ENCODE measurements at places on chromosomes 4 and X. TPM values are rescaled to one million over a fixed set of nuclear protein-coding genes. Genes with fewer than 3 reads are reported as not detected.
A peak's percentile ranks its signal among the peaks of the same experiment; 100 is the strongest.

GRCh38 chr4:40747207-40747835 lies 2.4 kb upstream of the NSUN7 start:
- H3K27me3 ChIP-seq: no peaks in the 10 kb centered on the region
- H3K4me3 ChIP-seq: no peak overlapping the region
- H3K27ac ChIP-seq: no peak overlapping the region
- H3K36me3 ChIP-seq: no peaks in the 10 kb centered on the region

GRCh38 chr4:165927815-165928214 lies 54.8 kb downstream of the TLL1 start:
- no peak for DNase-seq
- H3K4me1 ChIP-seq: no peaks in the 10 kb centered on the region
- no peaks in the 10 kb centered on the region for H3K36me3 ChIP-seq
- no peaks in the 10 kb centered on the region for H3K27me3 ChIP-seq

DNA sequence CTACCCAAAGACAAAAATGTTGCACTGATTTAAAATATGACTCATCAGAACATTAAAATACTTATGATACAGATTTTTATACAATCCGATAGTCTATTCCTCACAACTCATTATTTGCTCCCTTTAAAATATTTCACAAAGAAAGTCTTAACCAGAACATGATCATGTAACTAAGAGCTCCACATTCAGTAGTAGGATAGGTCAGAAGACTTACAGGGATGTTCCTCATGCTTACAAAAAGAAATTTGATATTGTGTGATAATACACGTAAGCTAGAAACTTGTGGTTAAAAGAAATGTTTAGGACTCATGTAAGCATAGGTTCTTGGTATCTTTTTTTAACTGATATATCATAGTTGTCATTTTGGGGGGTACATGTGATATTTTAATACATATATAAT lies 235.9 kb downstream of the PALLD start:
- no peaks in the 10 kb centered on the region for H3K4me1 ChIP-seq
- H3K36me3 ChIP-seq: no peaks in the 10 kb centered on the region
- DNase-seq: no peak
- H3K27me3 ChIP-seq: no peaks in the 10 kb centered on the region
- no peak overlapping the region for H3K4me3 ChIP-seq

DNA sequence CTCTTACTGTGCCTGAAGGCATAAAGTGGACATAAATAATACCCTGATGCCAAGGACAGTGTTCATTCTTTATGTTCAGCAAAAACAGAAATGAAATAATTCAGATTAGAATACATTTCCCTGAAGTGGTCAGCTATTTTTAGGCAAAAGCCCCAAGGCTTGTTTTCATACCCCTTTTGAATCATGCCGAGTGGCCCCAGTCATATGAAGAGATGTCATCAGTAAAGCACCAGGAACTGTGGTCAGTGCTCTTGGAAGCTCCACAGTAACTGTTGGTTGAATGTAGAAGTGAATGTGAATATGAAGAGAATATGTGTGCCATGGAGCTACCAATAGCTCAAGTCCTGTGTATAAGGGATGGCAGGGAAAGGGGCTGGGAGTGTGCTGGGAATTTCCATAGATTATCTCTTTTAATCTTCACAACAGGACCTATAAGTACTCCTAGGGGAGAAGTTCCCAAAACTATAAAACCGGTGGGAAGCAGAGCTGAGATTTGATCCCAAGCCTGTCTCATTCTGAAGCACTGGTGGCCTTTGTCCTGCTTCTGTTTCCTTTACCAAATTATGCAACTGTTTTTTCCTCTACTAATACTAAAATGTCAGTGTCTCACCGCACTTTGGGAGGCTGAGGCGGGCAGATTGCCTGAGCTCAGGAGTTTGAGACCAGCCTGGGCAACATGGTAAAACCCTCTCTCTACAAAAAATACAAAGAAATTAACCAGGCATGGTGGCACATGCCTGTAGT lies 52.6 kb downstream of the FNIP2 start:
- H3K27me3 ChIP-seq: no peaks in the 10 kb centered on the region
- peaks cover 82% of the 10 kb centered on the region for H3K4me1 ChIP-seq
- H3K4me3 ChIP-seq: no peak overlapping the region
- DNase-seq: no peak
- peak overlapping the region; percentile 22 for H3K27ac ChIP-seq

DNA sequence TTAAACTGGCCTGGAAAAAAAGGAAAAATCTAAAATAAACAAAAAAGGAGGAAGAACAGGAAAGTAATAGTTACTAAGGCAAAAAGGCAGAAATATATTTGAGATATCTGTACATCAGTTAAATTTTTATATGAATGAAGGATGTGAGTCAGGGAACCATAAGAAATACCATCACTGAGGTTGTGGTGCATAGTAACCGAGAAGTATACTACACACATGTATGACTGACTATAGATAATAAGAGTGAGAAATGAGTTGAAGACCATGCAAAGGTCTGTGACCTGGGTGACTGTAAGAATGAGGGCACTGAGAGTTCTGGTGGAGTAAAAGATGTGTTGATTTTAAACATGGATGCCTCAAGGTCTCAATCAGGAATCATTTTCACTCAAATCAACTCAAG lies 220.6 kb upstream of the FAM241A start:
- H3K27me3 ChIP-seq: no peaks in the 10 kb centered on the region
- no peaks in the 10 kb centered on the region for H3K4me1 ChIP-seq
- no peak for DNase-seq
- H3K27ac ChIP-seq: no peak overlapping the region
- H3K36me3 ChIP-seq: no peaks in the 10 kb centered on the region

DNA sequence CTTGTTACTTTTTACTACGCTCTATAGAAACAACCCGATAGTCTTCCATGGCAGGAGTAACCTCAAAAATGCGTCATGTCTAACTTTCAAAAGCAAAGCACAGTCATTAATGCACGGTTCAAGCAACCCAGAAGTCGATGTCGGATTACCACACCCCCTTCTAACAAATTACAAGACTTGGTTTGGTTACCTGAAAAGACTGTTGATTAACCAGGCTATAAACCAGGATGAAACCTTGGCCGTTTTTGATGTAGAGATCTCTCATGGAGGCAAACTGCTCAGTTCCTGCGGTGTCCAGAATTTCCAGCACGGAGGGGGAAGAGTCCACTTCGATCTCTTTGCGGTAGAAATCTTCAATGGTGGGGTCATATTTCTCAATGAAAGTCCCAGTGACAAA lies 2.4 kb downstream of the RAP2C start:
- H3K27ac ChIP-seq: peak overlapping the region; percentile 93
- DNase-seq: no peak
- no peaks in the 10 kb centered on the region for H3K4me1 ChIP-seq
- peaks cover 3% of the 10 kb centered on the region for H3K36me3 ChIP-seq
- H3K27me3 ChIP-seq: no peaks in the 10 kb centered on the region

- no peaks in the 10 kb centered on the region for H3K27me3 ChIP-seq
- H3K4me3 ChIP-seq: no peak overlapping the region
- DNase-seq: no peak
- no peaks in the 10 kb centered on the region for H3K36me3 ChIP-seq
- H3K27ac ChIP-seq: no peak overlapping the region
Observed at GRCh38 chrX:11421805-11422524, 128.8 kb downstream of the AMELX start.

DNA sequence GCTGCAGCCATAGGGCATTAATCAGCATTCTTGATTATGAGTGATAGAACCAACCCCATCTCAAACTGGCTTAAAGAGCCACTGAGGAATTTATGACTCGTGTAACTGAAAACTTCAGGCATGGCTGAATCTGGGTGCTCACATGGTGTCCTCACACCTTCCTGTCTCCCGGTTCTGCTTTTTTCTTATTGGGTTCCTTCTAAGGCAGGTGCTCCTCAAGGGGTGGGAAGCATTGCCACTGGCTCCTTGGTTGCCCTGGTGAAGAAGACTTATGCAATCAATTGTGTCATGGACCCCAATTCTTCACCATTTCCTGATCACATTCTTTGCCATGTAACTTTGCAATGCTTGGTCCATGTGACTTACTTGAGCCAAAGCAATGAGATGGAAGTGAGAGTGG lies 4.3 kb upstream of the ZCCHC4 start:
- peaks cover 11% of the 10 kb centered on the region for H3K4me1 ChIP-seq
- no peak overlapping the region for H3K4me3 ChIP-seq
- H3K27me3 ChIP-seq: no peaks in the 10 kb centered on the region
- H3K36me3 ChIP-seq: no peaks in the 10 kb centered on the region
- H3K27ac ChIP-seq: no peak overlapping the region

GRCh38 chr4:37667197-37668100 lies 18.7 kb downstream of the RELL1 start:
- peak overlapping the region; percentile 67 for H3K27ac ChIP-seq
- H3K36me3 ChIP-seq: no peaks in the 10 kb centered on the region
- peaks cover 53% of the 10 kb centered on the region for H3K4me1 ChIP-seq
- DNase-seq: no peak
- H3K27me3 ChIP-seq: no peaks in the 10 kb centered on the region

The SSX2 gene
- not detected for total RNA-seq

GRCh38 chr4:151718984-151719955 lies 41.5 kb downstream of the GATB start:
- H3K36me3 ChIP-seq: no peaks in the 10 kb centered on the region
- no peaks in the 10 kb centered on the region for H3K4me1 ChIP-seq
- H3K27ac ChIP-seq: peak overlapping the region; percentile 79
- no peak for DNase-seq

- DNase-seq: no peak
- H3K4me1 ChIP-seq: peaks cover 32% of the 10 kb centered on the region
- no peak overlapping the region for H3K27ac ChIP-seq
- H3K4me3 ChIP-seq: no peak overlapping the region
- no peaks in the 10 kb centered on the region for H3K27me3 ChIP-seq
- no peaks in the 10 kb centered on the region for H3K36me3 ChIP-seq
Observed at GRCh38 chr4:41122775-41123174, 91.6 kb downstream of the APBB2 start.

DNA sequence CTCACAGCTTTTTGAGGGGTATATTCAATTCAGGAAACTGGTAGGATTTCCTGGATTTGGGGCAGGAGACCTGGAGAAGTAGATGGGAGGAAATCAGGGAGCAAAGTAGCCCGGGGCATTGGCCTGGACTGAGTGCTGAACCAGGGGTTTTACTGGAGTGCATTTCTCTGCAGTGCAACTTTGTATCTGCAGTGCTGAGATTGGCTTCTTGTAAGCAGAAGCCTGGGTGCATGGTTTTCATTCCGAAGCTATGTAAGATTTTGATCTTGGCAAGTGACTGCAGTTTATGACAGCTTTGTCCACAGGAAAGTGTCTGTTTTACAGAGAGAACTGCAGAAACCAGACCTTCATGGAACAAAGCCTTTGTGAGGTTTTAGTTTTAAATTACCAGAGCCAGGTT lies 158.3 kb downstream of the SPCS3 start:
- no peaks in the 10 kb centered on the region for H3K36me3 ChIP-seq
- DNase-seq: no peak
- H3K4me3 ChIP-seq: no peak overlapping the region
- H3K4me1 ChIP-seq: no peaks in the 10 kb centered on the region

The DSPP gene
- total RNA-seq: not detected

The NWD2 gene
- 0.08 TPM for total RNA-seq

The RASGEF1B gene
- total RNA-seq: 8.5 TPM

DNA sequence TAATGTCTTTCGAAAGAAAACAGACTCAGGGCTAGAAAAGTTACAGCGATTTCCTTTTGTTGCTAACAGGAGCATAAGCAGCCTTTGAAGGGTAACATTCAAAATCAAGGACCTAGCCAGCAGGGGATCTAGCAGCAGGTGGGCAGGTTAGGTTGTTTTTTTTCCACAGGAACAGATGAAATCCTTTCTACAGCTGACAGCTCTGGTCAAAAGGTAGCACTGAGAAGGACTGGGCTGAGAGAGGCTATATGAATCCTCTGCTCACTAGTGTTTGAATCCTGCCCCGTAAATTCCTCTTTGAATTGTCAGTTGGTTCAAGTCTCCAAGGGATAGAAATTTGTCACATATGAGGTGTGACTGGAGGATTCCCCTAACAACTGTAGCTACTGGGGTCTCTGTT lies 188.2 kb downstream of the SH2D1A start:
- H3K27ac ChIP-seq: no peak overlapping the region
- H3K27me3 ChIP-seq: no peaks in the 10 kb centered on the region
- no peaks in the 10 kb centered on the region for H3K4me1 ChIP-seq
- DNase-seq: no peak

DNA sequence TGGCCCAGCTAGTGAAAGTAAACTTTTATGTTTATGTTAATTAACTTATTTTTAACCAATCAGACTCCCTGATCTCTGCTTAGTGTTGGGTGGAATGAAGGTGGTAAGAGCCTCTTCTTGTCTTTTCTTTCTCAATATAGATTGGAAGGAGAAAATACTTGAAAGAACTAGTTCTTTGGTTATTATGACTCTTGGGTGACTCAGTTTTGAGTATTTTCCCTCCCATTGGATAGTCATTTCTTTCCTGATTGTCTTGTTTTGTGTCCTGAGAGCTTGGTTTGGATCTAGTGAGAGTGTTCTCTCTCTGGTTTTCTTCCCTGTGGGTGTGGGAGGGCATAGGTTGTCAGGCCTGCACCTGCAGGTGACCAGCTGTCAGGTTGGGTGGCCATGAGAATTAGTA lies 172.0 kb upstream of the GLRA2 start:
- H3K36me3 ChIP-seq: no peaks in the 10 kb centered on the region
- H3K27me3 ChIP-seq: no peaks in the 10 kb centered on the region
- no peak overlapping the region for H3K4me3 ChIP-seq

The RAB41 gene
- not detected for total RNA-seq

DNA sequence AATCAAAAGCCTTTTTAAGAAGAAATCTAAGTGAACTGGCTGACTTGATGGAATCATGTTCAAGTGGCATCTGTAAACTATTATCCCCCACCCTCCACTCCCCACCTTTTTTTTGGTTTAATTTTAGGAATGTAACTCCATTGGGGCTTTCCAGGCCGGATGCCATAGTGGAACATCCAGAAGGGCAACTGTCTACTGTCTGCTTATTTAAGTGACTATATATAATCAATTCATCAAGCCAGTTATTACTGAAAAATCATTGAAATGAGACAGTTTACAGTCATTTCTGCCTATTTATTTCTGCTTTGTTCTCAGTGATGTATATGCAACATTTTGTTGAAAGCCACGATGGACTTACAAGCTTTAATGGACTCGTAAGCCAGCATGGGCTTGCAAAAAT lies 162.3 kb downstream of the STIM2 start:
- no peaks in the 10 kb centered on the region for H3K27me3 ChIP-seq
- peaks cover 14% of the 10 kb centered on the region for H3K36me3 ChIP-seq
- H3K4me3 ChIP-seq: no peak overlapping the region
- H3K27ac ChIP-seq: no peak overlapping the region
